ENCODE measurements at places on chromosomes 3 and 15.

GRCh38 chr3:6179761-6180160 is 681.2 kb upstream of the GRM7 start:
- no peak for DNase-seq

GRCh38 chr15:42933886-42934667 is 13.5 kb upstream of the TTBK2 start:
- DNase-seq, result no peak

GRCh38 chr3:80445641-80446040 is 677.8 kb upstream of the ROBO1 start:
- DNase-seq, result no peak

GRCh38 chr3:54772051-54772450 is 155.8 kb downstream of the LRTM1 start:
- DNase-seq, result no peak

DNA sequence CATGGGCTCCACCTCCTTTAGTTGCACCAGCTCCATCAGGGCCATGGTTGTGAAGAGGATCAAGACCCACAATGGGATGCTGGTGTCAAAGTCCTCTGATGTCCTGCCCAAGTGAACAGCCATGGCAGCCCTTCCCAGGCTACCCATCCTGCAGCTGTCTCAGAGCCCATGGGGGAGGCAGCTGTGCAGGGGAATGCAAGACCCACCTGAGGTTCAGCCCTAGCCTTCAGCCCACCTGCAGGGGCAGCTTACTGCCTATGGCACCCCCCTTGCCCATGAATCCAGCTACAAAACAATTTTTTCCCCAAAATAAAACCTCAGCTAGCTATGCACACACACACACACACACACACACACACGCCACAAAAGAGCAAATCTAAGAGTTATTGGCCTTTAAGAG is 48.2 kb upstream of the POU1F1 start:
- DNase-seq, result no peak

DNA sequence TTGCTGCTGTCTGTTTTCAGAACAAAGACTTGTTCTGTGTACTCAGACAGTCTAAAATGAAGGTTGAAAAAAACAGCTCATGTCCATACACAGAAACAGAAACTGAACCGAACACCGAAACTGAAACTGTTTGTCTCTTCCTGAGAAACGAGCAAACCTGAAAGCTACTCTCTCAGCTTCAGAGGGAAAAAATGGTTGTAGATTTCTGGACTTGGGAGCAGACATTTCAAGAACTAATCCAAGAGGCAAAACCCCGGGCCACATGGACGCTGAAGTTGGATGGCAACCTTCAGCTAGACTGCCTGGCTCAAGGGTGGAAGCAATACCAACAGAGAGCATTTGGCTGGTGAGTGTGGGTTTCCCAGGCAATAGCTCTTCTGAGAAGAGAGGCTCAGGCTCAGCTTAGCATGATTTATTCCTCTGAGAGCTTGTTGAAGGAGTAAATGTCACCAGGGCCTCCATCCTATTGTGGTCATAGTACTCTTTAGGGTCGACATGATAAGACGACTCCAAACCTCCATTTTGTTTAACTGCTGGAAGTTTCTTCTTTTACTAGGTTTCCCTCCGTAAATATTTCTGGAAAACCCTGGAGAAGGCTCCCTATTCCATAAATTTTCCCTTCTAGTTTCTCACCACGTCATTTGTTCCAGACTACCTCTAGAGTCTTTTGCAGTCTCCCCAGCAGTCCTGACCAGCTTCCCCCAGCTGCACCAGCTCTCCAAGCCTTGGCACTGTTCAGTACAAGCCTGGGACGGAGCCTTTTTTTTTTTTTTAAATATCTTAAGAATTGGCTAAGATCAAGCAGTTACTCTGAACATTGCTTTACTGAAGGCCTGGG is at the start of gene RTP4:
TSS of gene RTP4 (plus strand) at position 135 of the 838 bp plus-strand sequence. CDS start at position 192, 57 bp downstream.
- no peak for DNase-seq

DNA sequence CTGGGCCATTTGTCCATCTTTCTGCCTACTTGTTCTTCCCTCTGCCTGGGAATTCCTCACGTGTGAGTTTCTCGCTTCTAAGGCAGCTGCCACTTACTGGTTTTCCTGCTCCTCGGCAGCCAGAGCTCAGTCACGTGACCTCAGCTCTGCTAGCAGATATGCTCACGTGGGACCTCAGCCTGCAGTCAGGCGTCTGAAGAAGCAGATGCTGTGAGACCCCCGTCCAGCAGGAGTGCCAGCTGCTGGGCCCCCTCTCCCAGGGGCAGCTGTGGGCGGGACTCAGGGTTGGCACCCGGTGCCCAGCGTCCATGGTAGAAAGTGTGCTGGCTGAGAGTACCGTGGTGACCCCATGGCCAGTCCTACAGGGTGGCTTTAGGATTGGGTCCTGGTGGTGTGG is 161.3 kb upstream of the TLE3 start:
- DNase-seq, result no peak

- DNase-seq, result no peak
Measured at GRCh38 chr3:113606539-113607218, 74.3 kb downstream of the SIDT1 start.

DNA sequence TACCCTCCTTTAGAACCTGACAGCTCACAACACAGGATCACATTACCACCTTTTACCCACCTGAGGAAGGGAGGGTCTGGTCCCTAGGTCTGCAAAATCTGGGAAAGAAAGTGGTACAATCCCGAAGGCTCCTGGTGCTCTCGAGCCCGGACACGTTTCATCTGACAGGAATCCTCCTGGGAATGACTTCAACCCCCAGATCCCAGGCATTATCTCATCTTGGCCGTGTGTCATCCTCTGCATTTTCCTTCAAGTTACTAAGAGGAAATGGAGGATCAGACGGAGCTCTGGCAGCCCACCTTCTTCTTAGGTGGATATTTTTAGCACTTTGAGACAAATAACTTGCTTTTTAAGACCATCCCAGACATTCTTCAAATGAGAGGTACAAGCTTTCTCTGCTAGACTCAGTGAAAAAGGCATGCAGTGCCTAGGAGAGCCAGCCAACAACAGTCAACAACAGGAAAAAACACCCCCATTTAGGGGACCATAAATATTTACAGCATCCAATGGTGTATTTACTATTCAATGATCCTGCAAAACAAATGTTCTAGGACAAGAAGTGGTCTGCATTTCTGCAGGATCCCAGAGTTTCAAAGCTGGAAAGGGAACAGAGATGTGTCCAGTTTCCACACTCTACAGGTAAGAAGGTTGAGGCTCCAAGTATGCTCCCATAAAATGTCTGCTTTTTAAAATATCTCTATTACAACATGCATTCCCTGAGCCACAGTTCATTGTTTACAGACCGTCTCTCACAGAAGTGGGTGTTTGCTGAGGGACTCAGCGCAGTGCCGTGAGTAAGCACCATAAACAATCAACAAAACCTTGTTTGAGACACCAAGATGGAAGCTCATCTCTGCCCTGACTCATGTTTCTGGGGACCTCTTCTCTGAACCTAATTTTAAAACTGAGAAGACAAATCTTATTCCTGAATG is 38.3 kb upstream of the ARHGEF3 start:
- DNase-seq, result no peak

GRCh38 chr3:180311242-180311641 is 274.5 kb upstream of the PEX5L start:
- no peak for DNase-seq

DNA sequence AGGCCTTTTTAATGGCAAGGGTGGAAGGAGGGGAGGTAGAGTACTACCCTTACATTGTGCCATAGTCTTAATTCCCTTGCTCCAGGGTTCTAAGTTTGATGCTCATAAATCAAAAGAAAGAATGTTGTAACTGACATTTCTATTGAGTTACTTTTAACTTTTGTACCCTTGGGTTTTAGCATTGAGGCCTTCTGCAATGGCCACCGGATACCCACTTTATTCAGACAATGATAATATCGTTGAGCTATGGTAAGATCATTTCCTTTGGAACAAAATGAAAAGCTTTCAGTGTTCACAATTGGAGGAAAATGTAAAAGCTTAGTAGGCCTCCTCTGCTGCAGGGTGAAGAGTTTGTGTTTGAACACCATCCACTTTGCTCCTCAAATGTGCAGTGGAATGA is 16.8 kb downstream of the CGNL1 start:
- DNase-seq, result no peak

DNA sequence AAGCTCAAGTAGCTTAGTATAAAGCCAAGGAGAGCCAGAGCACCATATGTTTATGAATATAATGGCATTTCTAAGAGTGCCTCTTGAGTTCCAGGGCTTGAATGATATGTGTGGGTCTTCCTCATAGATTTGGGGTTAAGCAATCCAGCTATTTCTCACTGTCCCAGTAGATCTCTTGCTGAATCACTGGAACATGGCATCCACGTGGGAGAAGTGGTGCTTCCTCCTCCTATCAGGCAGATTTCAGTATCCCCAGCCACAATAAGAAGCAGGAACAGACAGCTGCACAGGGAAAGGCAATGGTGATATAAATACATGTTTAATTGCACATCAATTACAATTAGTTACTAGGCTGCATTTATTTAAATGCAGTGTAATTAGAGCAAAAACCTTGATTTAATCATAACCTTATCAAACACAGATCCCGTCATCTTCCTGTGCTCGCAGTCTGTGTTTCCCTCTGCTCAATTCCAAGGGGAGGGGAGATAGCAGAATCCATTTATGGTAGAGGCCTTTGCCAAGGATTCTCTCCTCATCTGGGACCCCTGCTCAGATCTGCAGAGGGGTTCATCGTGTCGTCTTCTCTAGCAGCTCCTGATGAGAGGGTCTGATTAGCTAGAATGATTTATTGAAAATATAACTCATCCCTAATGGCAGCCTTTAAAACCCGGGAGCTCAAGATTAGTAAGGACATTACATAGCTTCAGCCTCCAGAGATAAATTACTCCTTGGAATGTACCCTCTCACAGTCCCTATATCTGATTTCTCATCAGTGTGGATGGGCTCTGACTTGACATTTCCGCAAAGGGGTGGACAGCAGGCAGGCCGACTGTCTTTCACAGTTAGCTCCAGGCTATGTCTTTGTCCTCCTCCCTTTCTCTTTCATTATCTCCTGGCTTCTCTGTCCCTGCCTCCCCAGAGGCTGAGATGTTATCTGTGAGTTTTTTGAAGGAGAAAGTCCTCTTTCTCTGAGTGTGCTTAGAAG is 775.9 kb downstream of the AGBL1 start:
- no peak for DNase-seq

GRCh38 chr3:4396542-4396941 is 70.5 kb downstream of the SUMF1 start:
- no peak for DNase-seq

DNA sequence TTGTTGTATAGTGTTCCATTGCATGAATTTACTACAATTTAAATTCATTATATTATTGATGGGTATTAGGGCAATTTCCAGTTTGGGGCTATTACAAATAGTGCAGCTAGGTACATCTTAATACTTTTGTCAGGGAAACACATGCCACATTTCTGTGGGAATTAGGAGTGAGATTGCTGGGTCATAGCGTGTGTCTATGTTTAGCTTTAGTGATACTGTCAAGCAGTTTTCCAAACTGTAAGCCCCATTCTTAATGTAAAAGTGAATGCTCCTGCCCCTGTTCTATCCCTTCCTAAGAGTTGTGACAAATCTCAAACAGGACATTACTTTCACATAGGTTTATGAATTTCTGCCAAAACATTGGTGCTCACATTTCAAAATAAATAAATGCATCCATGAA is 184.5 kb upstream of the ANKRD28 start:
- DNase-seq, result no peak

GRCh38 chr3:78204977-78205376 is 1165.1 kb downstream of the ROBO2 start:
- DNase-seq, result no peak

DNA sequence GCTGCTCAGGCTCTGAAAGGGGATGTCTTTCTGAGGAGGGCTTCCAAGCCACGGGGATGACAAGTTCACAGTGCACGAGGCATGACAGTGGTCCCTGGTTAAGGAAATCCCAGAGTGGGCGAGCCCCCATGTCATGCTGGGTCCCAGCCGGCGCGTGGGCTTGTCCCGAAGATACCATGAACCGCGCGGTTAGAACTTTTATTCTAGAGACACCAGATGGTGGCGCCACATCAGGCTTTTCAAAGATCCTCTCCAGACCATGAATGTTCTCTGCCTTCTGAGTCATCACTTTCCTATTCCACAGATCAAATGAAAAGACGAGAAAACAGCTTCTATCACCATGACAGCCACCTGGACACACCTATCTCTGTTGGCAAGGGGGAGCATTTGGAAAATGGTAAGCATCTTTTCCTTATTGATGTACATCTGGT is 227.8 kb upstream of the LYSMD4 start:
- DNase-seq, result no peak

DNA sequence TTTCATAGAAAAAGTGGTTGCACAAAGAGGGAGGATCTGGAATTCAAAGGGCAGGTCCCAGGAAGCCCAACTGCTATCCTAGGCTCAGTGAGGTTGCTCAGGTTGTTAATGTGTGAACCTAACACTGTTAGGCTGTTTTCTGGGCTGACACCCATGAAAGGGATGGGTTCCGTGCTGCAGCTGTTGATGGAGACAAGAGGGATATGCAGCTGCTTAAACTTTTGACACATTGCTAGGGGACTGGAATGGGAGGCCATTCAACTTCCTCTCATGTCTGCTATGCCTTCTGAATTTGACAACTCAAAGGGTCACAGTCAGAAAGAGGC is 198.0 kb upstream of the NR2E3 start:
- DNase-seq, result no peak

GRCh38 chr3:27468283-27468886 is 15.8 kb downstream of the SLC4A7 start:
- no peak for DNase-seq

DNA sequence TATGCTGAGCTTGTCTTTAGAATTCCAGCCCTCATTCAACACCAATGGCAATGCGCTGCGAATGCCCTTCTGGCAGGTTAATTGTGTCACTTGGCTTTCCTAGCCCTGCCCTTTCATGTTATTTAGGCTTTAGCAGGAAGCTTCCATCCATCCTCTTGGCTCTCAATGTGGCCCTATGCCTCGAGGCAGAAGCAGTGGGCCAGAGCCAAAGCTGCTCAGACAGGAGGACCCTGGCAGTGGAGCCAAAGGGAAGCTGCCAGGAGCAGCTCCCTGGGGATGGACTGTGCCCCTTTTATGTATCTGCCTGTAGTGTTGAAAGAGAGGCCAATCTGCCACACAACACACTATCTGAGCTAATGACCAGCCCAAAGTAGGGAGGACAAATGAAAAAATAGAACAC is 376.4 kb downstream of the CTNNB1 start:
- DNase-seq, result no peak

DNA sequence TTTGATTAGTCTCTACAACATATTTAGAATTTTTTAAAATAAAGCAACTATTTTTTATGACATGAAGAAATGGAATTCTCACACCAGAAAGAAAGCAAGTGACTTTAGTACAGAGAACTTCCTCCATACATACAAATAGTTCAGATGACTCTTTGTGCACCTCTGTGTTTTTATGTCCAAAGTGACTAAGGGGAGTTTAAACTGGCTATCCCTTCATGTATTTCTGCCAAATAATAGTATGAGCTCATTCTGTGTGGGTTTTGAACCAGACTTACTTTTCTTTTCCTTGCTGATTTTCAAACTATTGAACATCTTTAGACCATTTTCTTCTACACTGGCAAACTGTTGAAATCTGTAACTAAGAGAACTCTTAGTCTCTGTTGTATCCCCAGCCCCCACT is 196.3 kb downstream of the EPHA3 start:
- DNase-seq, result no peak

GRCh38 chr3:135503065-135503759 is 462.3 kb upstream of the PPP2R3A start:
- DNase-seq, result no peak
